ENCODE measurements at places on chromosomes 7 and 10.

- no peak for DNase-seq
These were observed 32.8 kb downstream of the SLC16A12 start for GRCh38 chr10:89502549-89502948.

- DNase-seq: no peak
These were observed 5.2 kb downstream of the MARVELD1 start for GRCh38 chr10:97718659-97719142.

- no peak for DNase-seq
These were observed 99.8 kb downstream of the WDR37 start for GRCh38 chr10:1155791-1156615.

DNA sequence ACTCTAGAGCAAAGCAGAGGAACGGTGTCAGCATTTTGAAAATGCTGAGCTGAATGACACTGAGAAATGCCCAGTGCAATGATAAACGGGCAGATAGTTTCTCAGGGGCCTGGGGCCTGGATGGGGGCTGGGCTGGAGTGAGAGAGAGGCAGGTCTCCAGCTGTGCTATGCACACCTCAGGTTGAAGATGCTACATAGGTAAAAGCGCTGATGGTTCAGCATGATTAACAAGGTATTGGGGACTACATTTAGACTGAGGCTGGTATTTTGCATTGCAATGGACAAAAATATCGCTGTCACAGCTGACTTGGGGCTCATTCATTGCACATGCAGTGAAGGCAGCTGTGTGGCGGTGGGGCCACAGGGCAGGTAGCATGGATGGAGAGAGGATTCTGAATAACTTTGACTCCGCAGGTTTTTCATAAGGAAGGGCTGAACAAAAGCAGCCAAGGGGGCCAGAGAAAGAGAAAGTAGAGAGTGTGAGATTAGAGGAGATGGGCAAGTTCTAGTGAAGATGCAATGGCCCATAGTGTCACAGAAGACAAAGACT lies 290.8 kb upstream of the ZNF32 start:
- DNase-seq: no peak

DNA sequence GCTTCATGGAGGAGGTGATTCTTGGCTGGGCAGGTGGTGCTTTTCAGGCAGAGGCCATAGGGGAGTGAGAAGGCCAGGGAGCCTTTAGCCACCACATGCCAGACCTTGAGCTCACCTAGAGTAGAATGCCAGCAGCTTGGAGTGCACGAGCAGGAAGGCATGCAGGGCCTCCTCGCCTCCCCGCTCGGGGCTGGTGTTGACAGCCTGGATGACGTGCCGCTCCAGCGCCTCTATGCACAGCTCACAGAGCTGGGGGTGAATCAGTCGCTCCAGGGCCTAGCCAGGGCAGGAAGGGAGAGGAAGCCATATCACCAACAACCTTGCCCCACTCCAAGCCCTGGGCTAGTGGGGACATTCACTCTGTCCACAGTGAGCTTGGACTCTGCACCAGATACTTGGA lies 15.7 kb downstream of the HPS1 start:
- DNase-seq: no peak

- DNase-seq: no peak
These were observed 141.9 kb upstream of the RHEB start for GRCh38 chr7:151661587-151661986.

DNA sequence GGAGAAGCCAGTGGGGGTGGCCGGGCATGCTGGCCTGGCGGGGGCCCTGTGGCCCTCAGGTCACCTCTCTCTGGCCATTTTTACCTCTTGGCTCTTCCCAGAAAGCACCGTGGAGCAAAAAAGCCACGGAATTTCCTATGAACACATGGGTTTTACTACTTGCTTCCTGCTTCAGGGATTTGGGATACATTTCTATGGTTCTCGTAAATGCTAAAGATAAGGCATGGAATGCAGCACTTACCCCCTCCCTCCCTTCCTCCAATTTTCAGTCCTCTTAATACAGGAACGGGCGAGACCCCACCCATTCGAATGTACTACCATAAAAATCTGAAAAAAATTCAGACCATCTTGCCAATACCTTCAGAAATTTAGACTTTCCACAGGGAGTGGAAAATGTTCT lies 279.7 kb downstream of the ARHGAP12 start:
- no peak for DNase-seq

DNA sequence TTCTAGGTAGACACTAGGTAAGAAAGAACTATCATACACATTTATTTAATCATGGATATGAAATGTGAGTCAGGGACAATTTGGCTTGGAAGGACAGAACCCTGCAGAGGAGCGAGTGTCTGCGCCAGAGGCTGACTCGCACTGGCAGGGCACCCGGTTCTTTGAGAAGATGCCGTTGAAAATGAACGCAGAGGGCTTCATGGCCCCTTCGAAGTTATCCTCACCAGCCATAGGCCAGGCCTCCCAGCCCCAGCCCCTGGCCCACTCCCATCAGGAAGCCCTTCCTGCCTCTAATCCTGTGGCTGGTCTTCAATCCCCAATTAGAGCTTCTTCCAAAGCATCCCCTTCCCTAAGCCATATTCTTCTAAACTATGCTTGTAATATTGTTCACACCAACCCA lies 239.8 kb downstream of the TCERG1L start:
- DNase-seq: no peak

DNA sequence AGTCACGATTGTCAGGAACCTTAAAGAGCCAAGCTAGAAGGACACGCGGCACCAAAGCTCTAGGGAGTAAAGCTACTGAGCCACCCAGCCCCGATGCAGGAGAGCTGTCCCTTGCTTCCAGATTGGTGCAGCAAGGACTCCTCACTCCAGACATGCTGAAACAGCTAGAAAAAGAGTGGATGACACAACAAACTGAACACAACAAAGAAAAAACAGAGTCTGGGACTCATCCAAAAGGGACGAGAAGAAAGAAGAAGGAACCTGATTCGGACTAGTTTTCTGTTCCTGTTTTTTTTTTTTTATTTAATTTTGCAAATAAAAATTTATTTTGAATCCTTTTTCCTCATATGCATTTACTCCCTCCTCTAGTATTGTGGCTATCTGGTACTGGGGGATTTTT lies 11.4 kb upstream of the HKDC1 start:
- no peak for DNase-seq

- DNase-seq: no peak
These were observed 282.8 kb upstream of the MGMT start for GRCh38 chr10:129184196-129184595.
